ENCODE measurements at places on chromosomes 1 and 21.

GRCh38 chr1:11520531-11521233, 41.7 kb downstream of the DISP3 start:
- DNase-seq: no peak

DNA sequence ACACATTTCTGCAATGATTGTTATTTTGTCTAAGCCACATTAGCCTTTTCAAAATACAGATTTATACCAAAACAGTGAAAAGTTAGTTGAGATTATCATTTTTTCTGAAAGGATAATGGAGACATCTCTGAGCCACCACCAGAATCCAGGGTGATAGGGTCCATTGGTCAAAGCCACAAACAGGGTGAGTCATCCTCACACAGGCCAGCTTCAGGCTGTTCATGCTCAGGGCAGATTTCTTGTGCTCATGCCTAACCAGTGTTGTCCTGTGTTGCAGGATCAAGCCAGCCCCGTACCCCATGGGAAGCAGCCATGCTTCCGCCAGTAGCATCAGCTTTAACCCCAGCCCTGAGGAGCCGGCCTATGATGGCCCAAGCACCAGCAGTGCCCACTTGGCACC, 13.4 kb downstream of the ELOA start:
- DNase-seq: no peak

DNA sequence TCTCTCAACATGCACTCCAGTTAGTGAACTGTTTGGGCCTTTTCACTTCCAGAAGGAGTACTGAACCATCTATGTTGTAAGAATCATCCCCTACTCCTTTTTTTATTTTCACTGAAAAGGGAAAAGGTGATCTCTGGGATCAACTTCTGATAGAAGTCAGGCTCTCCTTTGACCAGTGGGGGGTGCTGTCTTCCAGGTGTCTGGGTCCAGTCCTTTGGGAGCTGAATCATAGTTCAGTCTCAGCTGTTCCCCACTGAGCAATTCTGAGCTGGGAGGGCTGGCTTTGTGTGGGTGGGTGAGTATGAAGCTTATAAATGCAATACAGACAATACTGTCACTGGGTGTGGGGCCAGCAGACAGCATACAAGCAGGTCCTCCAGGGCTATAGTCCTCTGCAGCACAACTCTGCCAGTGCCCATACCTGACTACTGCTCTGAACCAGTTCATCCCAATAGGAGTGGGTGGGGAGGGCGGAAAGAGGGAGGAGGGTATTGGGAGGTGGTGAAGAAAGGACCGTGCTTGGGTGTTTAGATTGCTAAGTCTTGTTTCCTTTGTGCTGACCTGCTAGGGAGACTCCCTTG, 12.5 kb upstream of the SARS1 start:
- DNase-seq: no peak

GRCh38 chr1:116558140-116558549, 12.7 kb downstream of the CD58 start:
- DNase-seq: no peak

- DNase-seq: no peak
Measured at GRCh38 chr1:232538224-232538942, 91.5 kb downstream of the SIPA1L2 start.

DNA sequence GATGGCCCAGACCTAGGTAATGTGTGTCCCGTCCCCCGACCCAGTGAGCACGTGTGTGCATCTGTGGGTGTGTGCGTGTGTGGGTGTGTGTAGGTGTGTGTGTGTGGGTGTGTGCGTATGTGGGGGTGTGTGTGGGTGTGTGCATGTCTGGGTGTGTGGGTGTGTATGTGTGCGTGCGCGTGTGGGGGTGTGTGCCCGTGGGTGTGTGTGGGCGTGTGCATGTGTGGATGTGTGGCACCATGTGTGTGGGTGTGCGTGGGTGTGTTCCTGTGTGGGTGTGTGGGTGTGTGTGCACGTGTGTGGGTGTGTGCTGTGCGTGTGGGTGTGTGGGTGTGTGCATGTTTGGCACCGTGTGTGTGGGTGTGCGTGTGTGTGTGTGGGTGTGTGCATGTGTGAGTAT, 309.5 kb downstream of the KIF26B start:
- DNase-seq: no peak

GRCh38 chr21:33013626-33014025, 12.1 kb upstream of the OLIG2 start:
- DNase-seq: no peak

DNA sequence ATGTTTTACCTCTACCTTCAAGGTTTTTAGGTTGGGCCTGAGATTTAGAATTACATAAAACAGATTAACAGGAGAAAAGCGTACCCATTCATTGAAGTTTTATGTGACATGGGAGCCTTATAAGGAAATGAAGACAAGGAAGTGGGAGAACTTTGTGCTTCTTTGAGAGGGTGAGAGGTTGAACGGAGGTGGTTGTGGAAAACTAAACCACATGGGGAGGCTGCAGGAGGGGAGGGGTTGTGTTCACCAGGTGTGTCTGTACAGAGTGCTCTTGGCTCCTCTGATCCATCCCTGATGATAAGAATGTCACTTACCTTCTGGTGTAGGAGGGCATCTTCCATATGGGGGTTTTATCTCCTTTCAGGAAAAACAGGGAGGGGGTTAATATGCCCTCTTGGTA, 2.7 kb downstream of the SLX9 start:
- DNase-seq: no peak

Data from stimulated activated CD4-positive, alpha-beta T cell treated with anti-CD3 and anti-CD28 coated beads, TNF-alpha, amount 100 ng/mL, for 1 hour (primary cell).